ENCODE measurements at places on chromosomes 6 and 20.

DNA sequence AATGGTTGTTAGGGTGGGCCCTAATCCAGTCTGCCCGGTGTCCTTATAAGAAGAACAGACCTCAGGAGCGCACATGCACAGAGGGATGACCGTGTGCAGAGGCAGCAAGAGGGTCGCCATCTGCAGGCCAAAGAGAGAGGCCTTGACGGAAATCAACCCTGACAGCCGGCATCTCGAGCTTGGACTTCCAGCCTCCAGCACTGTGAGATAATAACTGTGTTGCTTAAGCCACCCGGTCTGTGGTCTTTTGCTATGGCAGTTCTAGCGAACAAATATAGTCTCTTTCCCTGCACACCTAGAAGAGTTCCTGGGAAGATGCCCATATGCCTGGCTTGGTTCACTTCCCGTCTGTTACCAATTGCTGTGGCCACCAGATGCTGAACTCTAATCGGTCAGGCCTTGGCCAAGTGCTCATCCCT is 35.3 kb upstream of the PTGIS start:
- DNase-seq, result no peak

GRCh38 chr20:57457243-57458095 is 66.3 kb downstream of the RBM38 start:
- DNase-seq, result no peak

DNA sequence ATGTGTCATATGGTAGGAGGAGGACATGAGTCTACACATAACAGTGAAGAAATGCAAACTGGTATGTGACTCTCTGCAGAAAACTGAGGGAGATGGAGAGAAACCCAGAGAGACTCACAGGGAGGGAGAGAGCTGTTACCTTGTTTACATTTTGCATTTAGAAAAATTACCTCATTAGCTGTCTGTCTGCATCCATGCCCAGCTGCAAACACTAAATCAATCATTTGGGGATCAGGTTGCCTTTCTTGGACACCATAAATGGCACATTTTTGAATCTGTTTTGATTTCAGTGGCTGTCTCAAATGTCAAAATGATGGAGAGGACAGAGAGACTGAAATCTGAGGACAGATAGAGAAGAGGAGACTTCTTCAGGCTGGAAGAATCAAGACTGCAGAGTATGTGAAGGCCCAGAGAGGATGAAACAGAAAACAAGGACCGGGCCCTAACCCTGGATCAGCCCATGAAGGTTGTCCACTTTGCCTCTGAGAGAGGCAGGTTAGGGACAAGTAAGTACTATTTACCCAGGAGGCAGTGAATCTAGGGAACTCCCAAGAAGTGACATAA is 92.2 kb downstream of the UNC5CL start:
- DNase-seq, result no peak

DNA sequence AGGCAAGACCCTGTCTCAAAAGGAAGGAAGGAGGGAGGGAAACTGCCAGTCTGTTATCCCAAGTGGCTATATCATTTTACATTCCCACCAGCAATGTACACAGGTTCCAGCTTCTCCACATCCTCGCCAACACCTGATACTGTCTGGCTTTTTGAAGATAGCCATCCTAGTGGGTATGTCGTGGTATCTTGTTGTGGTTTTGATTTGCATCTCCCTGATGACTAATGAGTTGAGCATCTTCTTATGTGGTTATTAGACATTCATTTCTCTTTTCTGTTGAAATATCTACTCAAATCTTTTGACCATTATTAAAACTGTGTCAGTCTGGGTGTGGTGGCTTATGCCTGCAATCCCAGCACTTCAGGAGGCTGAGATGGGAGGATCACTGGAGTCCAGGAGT is 47.9 kb upstream of the ARID1B start:
- DNase-seq, result no peak

DNA sequence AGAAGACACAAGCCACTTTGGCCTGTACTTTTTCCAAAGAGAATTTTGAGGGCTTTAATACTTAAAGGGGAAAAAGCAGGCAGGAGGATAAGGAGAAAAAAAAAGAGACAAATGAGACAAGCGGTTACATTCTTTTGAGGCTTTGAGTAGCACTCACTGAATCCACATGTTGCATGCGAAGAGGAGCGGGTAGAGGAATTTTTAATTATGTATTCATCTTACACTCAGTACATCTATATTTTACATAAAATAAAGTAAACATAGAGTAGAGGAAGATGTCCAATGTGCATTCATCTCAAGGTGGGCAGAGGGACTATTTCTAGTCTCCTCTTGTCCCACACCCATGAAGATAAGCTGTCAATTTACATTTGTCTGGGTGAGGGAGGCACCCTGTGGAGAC is 266.9 kb downstream of the CD109 start:
- DNase-seq, result no peak

DNA sequence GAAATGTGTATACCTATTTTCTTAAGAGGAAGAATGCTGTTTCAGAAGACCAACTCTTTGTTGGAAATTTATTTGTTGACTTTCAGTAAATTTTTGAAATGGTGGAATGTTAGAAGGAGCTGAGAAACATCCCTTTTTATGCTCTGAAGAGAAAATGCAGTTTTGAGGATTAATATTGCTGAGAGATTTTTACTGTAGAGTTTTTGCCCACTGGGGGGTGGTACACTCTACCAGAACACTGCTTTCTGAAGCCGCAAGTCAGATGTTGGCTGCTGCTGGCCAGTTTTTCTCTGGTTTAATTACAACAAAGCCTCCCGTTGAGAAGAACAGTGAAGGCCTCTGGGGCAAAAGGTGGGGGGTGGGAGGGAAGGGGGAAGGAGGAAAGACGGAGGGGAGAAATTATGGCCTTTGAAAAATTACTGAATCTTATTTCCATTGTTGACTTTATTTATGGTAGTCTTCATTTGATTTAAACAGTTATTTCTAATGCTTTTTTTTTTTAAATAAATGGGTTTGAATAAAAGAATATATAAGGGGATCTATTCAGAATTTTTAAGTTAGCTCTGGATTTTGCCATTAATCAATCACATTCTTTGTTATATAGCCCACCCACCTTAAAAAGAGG is 3.0 kb downstream of the FLRT3 start:
- no peak for DNase-seq

DNA sequence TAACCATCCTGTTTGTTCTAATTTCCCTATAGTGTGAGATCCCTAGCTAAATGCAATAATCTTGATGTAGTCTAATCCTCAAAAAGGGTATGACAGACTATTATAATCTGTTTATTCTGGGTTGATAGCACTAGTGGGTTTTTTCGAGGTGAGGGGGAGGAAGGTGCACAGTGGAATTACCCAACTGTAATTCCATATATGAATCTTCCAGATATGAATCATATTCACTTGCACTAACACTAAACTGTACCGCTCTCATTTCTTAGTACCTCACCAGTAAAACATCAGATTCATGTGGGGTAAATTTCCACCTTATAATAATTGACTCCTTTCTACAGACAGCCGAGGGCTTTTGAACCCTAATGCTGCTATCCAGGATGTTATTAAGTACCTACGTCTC is 16.5 kb downstream of the NCOA7 start:
- no peak for DNase-seq

Data from bone marrow (tissue), 2 donors.